Naive thymus-derived CD4-positive, alpha-beta T cell (primary cell): ENCODE measurements at places on chromosomes 13 and 19.

GRCh38 chr13:74052402-74052928, 81.7 kb downstream of the KLF12 start:
- DNase-seq: no peak

DNA sequence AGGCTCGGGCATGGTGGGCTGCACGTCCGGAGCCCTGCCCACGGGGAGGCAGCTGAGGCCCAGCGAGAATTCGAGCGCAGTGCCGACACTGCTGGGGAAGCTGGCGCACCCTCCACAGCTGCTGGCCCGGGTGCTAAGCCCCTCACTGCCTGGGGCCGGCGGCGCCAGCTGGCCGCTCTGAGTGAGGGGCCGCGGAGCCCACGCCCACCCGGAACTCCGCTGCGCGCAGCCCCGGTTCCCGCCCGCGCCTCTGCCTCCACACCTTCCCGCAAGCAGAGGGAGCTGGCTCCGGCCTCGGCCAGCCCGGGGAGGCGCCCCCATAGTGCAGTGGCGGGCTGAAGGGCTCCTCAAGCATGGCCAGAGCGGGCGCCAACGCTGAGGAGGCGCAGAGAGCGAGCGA, 2080.4 kb downstream of the PCDH9 start:
- no peak for DNase-seq

DNA sequence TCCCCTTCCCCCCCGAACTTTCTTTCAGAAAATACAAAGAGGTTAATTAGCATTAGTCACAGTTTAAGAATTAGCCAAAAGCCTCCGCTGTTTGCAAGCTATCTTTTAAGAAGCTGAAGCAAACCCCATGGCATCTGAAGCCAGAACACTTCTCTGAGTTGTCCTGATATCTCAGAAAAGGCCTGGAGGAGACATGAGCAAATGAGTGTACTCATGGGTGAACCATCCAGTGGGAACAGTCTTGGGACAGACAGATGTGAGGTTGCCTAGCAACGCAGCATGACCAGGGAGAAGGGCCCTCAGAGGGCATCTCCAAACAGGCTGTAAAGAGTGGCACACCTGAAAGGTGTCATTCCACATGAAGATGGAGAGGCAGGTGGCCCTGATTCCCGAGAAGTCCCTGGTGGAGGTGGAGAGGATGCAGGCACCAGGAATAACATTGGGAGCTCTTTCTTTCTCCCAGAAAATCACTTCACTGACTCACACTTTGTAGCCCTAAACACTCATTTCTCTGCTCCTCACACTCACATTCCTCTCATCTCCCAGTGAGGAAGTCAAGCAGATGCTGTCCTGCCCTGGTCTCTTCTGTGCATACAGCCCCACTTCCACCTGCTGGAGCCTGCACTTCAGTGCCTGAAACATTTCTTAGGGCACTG, 87.0 kb upstream of the TSHZ3 start:
- DNase-seq: no peak

DNA sequence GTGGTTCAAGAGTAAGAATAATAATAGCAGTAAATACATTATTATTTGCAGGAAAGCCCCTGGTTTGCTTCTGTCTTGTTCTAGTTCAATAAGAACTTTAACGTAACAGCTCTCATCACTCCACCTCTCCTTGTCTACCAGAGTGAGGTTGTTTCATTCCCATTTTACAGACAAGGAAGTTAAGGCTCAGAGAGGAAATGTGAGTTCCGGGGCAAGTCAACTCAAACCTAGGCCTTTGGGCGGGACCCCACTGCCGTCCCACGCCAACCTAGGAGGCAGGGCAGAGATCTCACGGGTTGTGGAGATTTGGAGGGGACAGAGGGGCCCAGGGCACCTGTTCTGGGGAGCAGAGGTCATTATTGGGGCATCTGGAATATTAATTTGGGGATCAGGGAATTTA, 1.5 kb downstream of the MAP4K1 start:
- DNase-seq: no peak

- DNase-seq: peak; percentile 29
Measured at GRCh38 chr19:38657633-38658222, 10.3 kb downstream of the ACTN4 start.

- DNase-seq: no peak
Measured at GRCh38 chr13:104953588-104953987, 1581.9 kb downstream of the EFNB2 start.

DNA sequence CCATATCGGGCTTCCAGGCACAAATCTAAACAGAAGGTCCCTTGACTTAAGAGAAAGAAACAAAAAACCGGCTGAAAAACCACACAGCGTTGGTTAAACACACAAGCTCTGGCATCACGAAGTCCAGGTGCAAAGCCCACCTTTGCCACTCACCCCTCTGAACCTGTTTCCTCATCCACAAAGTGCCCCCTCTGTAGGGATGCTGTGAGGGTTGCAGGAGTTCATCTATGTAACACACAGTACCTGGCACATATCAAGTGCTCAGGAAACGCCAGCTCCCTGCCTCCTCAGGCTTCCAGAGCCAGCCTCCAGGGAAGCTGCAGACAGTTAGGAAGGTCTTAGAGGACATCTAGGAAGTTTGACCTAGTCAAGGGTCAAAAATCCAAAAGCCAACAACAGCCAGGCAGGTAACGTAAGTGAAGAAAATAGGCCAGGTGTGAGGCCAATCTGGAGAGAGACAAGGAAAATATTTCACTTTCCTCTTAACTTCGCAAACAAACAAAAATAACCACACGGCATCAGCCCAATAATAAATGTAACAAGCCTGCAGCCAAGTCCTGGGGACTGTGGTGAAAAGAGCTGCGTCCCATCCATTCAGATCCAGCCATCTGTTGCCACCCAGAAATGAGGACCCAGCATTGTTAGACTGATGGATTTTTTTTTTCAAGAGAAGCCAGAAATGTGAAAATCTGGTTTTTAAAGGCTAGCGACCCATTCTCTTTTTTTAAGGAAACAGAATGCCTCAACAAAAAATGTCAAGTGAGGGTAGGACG, 10.0 kb downstream of the KDELR1 start:
- no peak for DNase-seq

- DNase-seq: peak; percentile 65
Measured at GRCh38 chr19:55305491-55305890, 19.6 kb downstream of the TMEM150B start.

- DNase-seq: no peak
Measured at GRCh38 chr19:2308114-2308556, at the start of gene LINGO3. Gene LINGO3 (minus strand): TSS chr19:2308154. CDS start chr19:2291776, 16,378 bp downstream.

- peak; percentile 70 for DNase-seq
Measured at GRCh38 chr19:34364830-34365462, at the start of gene GPI. Gene GPI (plus strand): TSS chr19:34365196. CDS start chr19:34365267, 71 bp downstream.

DNA sequence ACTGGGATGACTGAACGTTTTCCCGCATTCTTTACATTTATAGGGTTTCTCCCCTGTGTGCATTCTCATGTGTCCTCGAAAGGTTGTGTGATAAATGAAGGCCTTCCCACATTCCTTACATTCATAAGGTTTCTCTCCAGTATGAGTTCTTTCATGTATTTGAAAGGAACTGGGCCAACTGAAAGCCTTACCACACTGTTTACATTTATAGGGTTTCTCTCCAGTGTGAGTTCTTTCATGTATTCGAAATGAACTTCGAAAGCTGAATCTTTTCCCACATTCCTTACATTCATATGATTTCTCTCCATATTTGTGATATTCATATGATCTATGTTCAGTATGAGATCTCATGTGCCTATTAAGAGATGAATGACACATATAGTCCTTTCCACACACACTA, 19.4 kb downstream of the ZNF709 start:
- DNase-seq: no peak

DNA sequence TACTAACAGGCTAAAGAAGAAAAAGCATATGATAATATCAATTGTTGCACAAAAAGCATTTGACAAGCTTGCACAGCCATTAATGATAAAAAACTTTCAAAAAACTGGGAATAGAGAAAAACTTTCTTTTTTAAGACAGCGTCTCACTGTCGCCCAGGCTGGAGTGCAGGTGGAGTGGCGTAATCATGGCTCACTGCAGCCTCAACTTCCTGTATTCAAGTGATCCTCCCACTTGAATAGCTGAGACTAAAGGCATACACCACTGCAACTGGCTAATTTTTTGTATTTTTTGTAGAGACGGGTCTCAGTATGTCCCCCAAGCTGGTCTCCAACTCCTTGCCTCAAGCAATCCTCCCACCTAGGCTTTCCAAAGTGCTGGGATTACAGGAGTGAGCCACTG, 382.8 kb downstream of the TSHZ3 start:
- no peak for DNase-seq

GRCh38 chr13:25084096-25084495, 11.8 kb upstream of the PABPC3 start:
- DNase-seq: no peak

DNA sequence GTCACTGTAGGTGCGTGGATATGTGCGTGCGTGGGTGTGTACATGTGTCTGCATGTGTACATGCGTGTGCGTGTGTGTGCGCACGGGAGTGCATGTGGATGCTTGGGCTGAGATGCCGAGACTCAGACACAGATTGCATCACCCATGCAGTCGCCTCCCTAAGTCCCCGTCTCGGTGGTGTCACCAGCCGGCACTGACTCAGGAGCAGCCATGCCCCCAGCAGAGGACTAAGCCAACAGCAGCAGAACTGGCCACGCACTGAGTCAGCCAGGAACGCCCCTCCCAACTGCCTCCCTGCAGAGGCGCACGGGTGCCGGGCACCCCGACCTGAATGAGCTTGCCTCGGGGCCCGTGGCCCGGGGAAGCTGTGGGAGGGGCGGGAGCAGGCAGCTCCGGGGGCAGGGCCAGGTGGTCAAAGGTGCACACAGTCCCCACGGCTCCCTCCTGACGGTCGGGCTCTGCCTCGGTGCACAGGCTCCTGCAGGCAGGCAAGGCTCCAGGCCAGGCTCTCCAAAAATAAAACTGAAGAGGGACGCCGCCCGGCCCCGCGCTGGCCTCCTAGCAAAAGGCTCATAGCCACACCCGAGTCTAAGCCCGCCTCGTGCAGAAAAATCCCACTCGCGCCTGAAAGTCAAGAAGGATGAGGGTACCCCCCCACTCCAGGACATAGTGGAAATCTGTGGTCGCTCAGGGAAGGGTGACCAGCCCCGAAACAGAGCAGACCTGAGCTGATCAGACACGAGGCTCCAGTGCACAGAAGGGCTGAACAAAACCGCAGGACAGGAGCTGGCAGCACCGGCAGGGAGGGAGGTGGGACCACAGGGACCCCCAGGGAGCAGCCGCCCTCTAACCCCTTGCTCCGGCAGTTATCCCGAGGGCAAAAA, 49.2 kb downstream of the GADD45B start:
- no peak for DNase-seq

GRCh38 chr13:60448907-60449510, 52.0 kb downstream of the TDRD3 start:
- no peak for DNase-seq

GRCh38 chr13:26971990-26972887, 199.4 kb downstream of the USP12 start:
- DNase-seq: no peak

DNA sequence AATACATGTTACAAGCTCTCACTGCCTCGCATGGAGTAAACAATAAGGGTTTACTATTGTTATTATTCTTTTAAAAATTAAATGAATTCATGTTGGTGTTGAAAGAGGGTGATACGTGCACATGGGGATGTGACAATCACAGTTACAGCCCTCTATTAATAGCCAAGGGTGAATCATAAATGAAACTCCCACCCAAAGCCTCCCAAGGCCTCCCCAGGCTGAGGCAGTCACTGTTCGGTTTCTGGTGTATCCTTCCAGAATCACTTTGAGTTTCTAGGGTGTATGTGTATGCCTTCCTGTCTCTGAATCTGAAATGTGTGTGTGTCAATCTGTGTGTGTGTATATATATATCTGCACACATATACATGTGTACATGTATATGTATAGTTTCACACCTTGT, 73.4 kb downstream of the AKAP11 start:
- DNase-seq: no peak

- DNase-seq: no peak
Measured at GRCh38 chr19:18254546-18255503, 19.4 kb downstream of the IQCN start.

- no peak for DNase-seq
Measured at GRCh38 chr19:20078581-20079031, 806 bp downstream of the ZNF90 start.

DNA sequence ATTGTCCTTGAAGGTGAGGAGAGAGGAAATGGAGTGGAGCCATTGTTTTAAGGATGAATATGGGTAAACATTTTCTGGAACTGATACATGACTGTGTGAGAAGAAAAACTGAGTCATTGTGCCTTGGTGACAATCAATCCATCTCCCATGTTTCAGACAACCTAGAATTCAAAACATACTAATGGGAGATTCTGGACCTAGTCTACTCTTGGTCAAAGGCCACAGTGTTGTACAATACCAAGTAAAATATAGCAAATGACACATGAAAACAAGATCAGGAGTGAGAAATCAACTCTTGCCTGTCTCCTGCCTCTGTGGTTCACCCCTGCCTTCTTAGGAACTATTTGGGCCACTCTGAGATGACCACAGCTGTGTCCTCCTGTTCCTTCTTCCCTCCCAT, 13.1 kb downstream of the CEBPA start:
- no peak for DNase-seq

- DNase-seq: no peak
Measured at GRCh38 chr13:57704031-57704430, 72.5 kb downstream of the PCDH17 start.

GRCh38 chr19:32630338-32630737, 44.6 kb downstream of the ANKRD27 start:
- DNase-seq: no peak

DNA sequence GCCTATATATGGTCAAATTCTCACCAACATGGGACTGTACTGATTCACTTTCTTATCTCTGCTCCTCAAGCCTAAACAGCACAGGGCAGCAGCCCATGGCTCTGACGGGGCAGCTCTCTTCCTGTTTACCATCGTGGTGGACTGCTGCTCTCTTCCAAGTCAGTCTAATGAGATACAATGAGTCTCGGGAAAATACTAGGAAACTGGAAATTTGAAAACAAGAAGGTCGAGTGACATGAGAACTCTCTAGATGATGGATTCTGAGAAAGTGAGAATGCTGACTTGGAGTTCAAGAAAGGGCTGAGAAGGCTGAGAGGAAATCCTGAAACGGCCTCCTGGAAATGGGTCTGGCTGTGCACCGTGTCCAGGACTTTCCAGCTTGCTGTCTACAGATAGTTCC, 122.8 kb upstream of the ARGLU1 start:
- DNase-seq: no peak
